ENCODE measurements at places on chromosomes 13 and 19.

DNA sequence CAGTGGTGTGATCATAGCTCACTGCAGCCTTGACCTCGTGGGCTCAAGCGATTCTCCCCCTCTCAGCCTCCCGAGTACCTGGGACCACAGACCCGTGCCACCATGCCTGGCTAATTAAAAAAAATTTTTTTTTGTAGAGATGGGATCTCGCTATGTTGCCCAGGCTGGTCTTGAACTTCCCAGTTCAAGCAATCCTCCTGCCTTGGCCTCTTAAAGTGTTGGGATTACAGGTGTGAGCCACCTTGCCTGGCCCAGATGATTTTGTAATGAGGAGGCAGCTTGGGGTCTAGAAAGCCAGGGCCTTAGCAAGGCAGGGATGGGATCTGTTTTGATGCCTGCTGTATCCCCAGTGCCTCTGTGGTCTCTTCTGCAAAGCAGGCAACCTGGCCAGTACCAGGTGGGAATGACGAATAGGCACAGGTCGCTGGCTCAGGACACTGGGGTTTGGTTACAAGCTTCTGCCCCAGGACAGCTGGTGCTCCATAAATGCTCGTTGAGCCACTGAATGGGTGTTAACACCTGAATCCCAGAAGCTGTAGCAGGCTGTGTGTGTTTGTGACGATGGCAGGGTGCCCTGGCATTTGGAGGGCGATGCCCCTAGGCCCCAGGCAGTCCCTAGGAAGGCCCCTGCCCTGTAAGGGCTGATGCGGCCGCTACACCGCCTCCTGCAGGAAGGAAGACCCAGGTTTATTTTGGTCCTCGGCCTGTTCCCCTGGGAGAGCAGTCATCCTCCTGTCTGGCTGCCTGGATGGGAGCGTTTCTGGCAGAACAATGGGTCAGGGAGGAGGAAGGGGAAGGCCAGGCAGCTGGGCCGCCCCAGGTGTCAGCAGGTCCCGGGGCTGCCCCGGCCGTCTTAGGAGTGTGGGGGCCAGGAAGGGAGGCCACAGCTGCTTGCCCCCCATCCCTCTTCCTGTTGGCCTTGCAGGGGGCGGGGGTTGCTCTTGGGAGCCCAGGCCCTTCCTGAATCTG is 8.6 kb downstream of the TNFAIP8L1 start:
- no peak for DNase-seq

DNA sequence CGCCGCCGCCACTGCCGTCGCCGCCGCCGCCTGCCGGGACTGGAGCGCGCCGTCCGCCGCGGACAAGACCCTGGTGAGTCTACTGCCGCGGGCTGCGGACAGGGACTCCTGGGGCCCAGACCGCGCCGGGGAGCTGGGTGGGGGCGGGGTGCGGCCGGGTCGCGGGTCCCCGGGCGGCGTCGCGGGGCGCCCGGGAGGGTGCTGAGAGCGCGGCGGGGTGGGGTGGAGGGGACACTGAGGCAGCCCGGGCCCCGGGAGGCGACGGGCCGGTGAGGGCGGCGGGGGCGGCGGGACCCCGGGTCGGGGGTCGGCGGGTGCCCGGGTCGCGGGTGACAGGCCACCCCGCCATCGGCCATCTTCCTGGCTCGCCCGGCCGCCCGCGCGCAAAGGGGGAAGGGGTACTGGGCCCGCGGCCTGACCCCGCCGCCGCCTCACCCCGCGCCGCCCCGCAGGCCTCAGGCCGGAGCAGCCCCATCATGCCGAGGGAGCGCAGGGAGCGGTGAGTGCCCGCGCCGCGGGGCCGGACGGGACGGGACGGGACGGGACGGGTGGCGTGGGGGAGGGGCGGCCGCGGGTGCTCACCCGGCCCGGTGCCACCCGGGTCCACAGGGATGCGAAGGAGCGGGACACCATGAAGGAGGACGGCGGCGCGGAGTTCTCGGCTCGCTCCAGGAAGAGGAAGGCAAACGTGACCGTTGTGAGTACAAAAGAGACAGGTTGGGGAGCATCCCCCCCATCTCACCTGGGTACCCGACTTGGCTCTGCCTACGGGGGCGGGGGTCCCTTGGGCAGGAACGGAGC is 489 bp downstream of the CCNE1 start:
- DNase-seq: no peak

GRCh38 chr13:43445668-43446067 is 341.1 kb downstream of the ENOX1 start:
- no peak for DNase-seq

- peak; percentile 59 for DNase-seq
Measured at GRCh38 chr13:74132152-74132775, 1.9 kb downstream of the KLF12 start.

- DNase-seq: no peak
Measured at GRCh38 chr19:34985249-34986022, 14.7 kb upstream of the GRAMD1A start.

DNA sequence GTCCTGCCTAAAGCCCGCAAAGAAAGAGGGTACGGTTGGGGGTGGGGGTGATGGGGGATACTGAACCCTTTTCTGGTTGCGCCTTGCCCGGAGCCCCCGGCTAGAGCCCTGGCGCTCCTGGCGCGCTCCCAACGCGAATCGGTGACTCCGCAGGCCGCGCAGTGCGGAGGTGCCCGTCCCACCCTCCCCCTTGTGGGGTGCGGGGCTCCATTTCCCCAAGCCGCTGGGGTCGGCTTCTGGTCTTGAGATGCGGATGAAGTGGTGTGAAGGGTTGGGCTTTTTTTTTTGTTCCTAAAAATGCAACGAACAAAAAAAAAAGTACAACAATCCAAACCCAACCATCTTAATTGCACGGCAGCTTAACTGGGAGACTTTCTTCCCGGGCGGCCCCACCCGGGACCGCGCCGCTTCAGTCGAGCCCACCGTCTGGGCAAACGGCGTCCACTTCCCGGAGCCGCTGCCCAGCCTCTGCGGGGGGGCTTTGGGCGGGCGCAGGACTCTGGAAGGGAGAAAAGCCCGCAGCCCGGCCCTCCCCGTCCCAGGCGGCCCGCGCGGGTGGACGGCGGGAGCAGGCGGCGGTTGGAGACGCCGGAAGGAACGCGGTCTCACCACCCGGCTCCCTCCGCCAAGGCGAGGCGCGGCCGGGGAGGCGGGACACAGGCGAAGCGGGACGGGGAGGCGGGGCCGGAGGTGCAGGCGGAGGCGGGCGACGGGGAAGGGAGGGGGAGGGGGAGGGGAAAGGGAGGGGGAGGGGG is 504 bp upstream of the TRIM13 start:
- peak; percentile 89 for DNase-seq

DNA sequence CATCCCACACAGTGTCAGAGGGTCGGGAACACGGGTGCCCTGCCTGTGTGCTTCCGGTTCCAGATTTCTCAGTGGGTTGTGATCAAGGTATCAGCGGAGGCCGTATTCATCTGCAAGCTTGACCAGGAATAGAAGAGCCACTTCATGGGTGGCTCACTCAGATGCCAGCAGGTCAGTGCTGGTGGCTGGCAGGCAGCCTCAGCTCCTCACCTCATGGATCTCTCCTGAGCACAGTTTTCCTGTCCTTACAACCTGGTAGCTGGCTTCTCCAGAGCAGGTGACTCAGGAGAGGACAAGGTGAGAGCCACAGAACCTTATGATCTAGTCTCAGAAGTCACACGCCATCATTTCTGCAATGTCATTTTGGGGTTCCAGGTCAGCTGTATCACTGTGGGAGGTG is 44.8 kb upstream of the SPATA13 start:
- DNase-seq: no peak

DNA sequence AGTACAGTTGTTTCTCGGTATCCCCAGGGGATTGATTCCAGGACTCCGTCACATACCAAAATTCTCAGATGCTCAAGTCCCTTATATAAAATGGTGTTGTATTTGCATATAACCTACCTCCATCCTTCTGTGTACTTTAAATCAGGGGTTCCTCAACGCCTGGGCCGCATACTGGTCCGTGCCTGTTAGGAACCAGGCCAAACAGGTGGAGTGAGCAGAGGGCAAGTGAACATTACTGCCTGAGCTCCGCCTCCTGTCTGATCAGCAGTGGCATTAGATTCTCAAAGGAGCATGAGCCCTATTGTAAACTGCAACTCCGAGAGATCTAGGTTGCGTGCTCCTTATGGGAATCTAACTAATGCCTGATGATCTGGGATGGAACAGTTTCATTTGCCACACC is 42.2 kb upstream of the KCTD4 start:
- no peak for DNase-seq

- no peak for DNase-seq
Measured at GRCh38 chr19:41870401-41870873, 6.6 kb upstream of the CD79A start.

GRCh38 chr19:56091066-56091490 is 30.0 kb downstream of the ZNF787 start:
- DNase-seq: no peak

GRCh38 chr19:53904909-53905308 is 4.2 kb upstream of the CACNG7 start:
- no peak for DNase-seq

- DNase-seq: no peak
Measured at GRCh38 chr13:77868717-77869116, 49.9 kb downstream of the EDNRB start.

DNA sequence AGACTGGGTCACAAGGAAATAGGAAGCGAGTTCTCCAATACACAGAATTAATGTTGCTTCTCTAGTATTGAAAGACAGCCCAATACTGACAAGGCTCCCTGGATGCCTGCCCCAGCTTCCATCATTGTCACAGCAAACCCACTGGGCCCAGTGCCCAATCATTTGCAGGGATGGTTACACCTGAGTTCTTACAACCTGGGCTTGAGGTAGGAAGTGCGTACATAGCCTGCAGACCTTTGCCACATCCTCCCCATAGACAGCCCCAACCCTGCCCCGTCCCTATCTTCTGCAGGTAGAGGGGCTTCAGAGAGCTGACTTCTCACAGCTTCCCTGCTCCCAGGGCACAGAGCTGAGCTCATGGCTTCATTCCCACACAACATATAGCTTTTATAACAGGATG is 108.1 kb upstream of the UBL3 start:
- peak; percentile 12 for DNase-seq
